ENCODE measurements at places on chromosomes 11 and 22. TPM values are rescaled to one million over a fixed set of nuclear protein-coding genes. Genes with fewer than 3 reads are reported as not detected.

Gene ACCS
- total RNA-seq, result 63.0 TPM

DNA sequence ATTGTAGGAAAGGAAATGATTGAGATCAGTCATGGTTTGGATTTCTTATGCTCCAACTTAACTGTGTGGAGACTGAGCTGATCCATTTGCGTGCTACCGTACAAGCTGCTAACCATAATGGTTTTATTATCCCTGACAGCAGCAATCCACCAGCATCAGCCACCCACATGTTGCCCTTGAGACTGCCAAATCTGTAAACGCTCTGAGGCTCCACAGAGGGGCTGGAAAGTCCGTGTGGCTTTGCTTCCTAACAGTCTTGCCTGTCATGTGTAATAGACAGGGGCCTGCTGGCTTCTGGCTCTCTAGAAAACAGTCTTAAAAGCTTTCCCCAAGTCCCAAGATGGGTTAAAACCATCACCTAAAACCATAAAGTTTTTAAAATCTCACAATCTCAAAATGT is 30.1 kb downstream of the ATG16L2 start:
- no peak overlapping the region for H3K4me3 ChIP-seq
- H3K27ac ChIP-seq, result no peak overlapping the region
- H3K27me3 ChIP-seq, result no peaks in the 10 kb centered on the region
- no peak for DNase-seq
- H3K4me1 ChIP-seq, result no peaks in the 10 kb centered on the region
- no peaks in the 10 kb centered on the region for H3K36me3 ChIP-seq

Gene NUP98
- total RNA-seq, result 211 TPM

- H3K4me1 ChIP-seq, result no peaks in the 10 kb centered on the region
- DNase-seq, result no peak
- no peak overlapping the region for H3K27ac ChIP-seq
- no peaks in the 10 kb centered on the region for H3K27me3 ChIP-seq
Observed at GRCh38 chr22:30129636-30130035, 49.4 kb downstream of the HORMAD2 start.

DNA sequence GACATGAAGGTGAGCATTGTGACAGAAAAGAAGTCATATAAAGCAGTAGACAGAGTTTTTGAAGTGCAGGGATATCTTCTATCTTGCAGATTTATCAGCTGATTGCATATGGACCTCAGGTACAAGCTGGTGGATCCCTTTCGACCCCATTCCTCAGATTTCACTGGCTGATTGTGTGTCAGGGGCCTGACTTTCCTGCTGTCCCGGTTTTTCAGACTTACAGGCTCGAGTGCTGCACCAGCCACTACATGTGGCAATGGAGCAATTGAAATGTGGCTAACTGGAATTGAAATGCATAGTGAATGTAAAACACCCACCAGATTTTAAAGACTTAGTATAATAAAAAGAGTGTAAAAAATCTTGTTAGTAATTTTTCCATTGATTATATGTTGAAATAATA is 50.3 kb downstream of the CLMP start:
- no peaks in the 10 kb centered on the region for H3K4me1 ChIP-seq
- H3K27ac ChIP-seq, result no peak overlapping the region
- no peak overlapping the region for H3K4me3 ChIP-seq
- no peaks in the 10 kb centered on the region for H3K27me3 ChIP-seq
- H3K36me3 ChIP-seq, result no peaks in the 10 kb centered on the region

Gene MMP7
- total RNA-seq, result not detected

DNA sequence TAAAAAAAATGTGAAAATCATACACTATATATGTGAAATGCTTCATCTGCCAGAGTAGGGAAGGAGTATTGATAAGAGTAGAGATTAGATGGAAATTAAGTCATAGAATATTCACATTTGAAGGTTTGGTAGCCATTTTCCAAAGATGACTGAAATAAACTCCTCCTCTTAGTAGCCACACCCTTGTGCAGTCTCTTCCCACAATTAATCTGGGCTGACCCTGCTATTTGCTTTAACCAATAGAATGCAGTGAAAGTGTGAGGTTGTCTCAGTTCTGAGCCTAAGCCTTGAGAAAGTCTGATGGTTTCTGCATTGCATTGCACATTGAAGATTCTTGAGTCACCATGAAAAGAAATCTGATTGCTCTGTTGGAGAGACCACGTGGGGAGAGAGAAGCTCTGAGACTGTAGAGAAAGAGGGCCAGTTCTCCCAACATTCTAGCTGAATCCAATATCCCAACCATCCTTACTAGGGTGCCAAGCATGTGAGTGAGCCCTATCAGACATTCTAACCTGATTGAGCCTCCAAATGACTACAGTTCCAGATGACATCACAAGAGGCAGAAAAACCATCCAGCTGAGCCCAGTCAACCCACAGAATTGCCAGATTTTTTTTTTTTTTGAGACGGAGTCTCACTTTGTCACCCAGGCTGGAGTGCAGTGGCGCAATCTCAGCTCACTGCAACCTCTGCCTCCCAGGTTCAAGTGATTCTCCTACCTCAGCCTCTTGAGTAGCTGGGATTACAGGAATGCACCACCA is 29.4 kb upstream of the CAPRIN1 start:
- H3K4me3 ChIP-seq, result no peak overlapping the region
- no peak overlapping the region for H3K27ac ChIP-seq
- H3K36me3 ChIP-seq, result no peaks in the 10 kb centered on the region
- no peaks in the 10 kb centered on the region for H3K27me3 ChIP-seq
- no peaks in the 10 kb centered on the region for H3K4me1 ChIP-seq

- DNase-seq, result no peak
- H3K4me1 ChIP-seq, result peaks cover 64% of the 10 kb centered on the region
- peak overlapping the region; percentile 55 for H3K27ac ChIP-seq
- no peaks in the 10 kb centered on the region for H3K27me3 ChIP-seq
- no peak overlapping the region for H3K4me3 ChIP-seq
Observed at GRCh38 chr22:29310065-29310862, 3.8 kb downstream of the GAS2L1 start.

DNA sequence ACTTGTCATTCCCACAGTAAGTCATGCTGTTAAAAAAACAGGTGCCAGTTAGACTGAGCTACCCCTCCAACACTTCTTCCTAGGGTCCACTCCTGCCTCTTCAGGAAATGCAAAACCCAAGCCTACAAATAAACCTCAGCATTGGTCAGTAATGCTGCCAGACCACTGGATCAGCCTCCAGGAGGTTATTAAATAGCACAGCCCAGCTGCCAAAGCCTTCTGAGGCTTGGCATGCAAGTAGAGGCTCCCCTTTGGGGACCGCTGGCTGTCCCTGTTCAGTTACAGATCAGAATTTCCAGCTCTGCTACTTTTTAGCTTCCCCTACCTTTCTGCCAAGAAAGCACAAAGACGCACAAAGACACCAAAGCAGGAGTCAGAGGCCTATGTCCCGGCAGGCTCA is 33.3 kb downstream of the ABTB2 start:
- peaks cover 16% of the 10 kb centered on the region for H3K4me1 ChIP-seq
- H3K27me3 ChIP-seq, result no peaks in the 10 kb centered on the region
- no peak overlapping the region for H3K4me3 ChIP-seq
- no peak for DNase-seq
- no peak overlapping the region for H3K27ac ChIP-seq

Gene FBLN1
- 32.4 TPM for total RNA-seq

Gene HINFP
- total RNA-seq, result 58.7 TPM

- H3K36me3 ChIP-seq, result no peaks in the 10 kb centered on the region
- H3K4me3 ChIP-seq, result no peak overlapping the region
- DNase-seq, result no peak
- H3K27me3 ChIP-seq, result no peaks in the 10 kb centered on the region
- H3K27ac ChIP-seq, result no peak overlapping the region
Observed at GRCh38 chr11:130211144-130211543, 51.6 kb downstream of the ST14 start.

DNA sequence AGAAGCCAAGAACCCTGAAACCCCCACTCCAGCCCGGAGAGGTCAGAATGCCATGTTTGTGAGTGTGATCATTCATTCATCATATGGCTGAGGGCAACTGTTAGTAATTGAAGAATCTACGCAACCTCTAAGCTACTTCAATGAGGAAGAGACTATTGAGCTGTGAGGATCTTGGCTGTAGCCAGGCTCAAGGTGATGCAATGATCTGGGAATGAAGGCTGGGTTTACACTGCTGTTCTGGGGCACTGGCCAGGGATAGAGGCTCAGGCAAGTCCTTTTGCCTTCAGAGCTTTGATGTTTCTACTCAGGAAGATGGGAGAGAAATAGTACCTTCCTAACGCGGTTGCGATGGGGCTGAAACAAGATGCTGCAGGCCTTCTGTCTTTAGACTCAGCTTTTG is 12.9 kb downstream of the CRYBB2 start:
- no peaks in the 10 kb centered on the region for H3K27me3 ChIP-seq
- no peak for DNase-seq
- H3K27ac ChIP-seq, result no peak overlapping the region
- H3K4me3 ChIP-seq, result no peak overlapping the region
- no peaks in the 10 kb centered on the region for H3K36me3 ChIP-seq

- H3K4me3 ChIP-seq, result peak overlapping the region; percentile 80
- H3K27ac ChIP-seq, result peak overlapping the region; percentile 86
- no peaks in the 10 kb centered on the region for H3K36me3 ChIP-seq
- H3K4me1 ChIP-seq, result peaks cover 17% of the 10 kb centered on the region
- no peaks in the 10 kb centered on the region for H3K27me3 ChIP-seq
Observed at GRCh38 chr11:62664405-62665074, 470 bp downstream of the C11orf98 start.

DNA sequence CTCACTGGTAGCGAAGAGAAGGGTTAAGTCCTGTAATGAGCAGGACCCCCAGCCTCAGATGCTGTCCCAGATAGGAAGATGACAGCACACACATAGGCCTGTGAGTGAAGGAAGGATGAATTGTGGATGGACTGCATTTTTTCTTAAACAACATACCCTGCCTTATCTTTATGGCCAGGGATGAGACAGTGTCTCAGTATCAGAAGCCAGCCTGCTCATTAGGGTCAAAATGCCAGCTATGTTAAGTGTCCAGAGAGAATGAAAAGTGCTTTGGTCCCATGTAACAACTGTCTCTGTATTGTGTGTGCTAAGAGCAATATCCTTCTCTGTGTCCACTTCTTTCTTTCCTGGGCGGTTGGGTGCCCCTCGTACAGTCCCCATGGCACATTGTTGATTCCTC is 30.2 kb downstream of the PPFIBP2 start:
- H3K36me3 ChIP-seq, result no peaks in the 10 kb centered on the region
- no peaks in the 10 kb centered on the region for H3K4me1 ChIP-seq
- H3K27me3 ChIP-seq, result no peaks in the 10 kb centered on the region
- no peak for DNase-seq
- no peak overlapping the region for H3K4me3 ChIP-seq

GRCh38 chr22:39242595-39243438 is 2.0 kb downstream of the PDGFB start:
- H3K4me3 ChIP-seq, result peak overlapping the region; percentile 53
- no peaks in the 10 kb centered on the region for H3K27me3 ChIP-seq
- H3K36me3 ChIP-seq, result no peaks in the 10 kb centered on the region
- no peak for DNase-seq

DNA sequence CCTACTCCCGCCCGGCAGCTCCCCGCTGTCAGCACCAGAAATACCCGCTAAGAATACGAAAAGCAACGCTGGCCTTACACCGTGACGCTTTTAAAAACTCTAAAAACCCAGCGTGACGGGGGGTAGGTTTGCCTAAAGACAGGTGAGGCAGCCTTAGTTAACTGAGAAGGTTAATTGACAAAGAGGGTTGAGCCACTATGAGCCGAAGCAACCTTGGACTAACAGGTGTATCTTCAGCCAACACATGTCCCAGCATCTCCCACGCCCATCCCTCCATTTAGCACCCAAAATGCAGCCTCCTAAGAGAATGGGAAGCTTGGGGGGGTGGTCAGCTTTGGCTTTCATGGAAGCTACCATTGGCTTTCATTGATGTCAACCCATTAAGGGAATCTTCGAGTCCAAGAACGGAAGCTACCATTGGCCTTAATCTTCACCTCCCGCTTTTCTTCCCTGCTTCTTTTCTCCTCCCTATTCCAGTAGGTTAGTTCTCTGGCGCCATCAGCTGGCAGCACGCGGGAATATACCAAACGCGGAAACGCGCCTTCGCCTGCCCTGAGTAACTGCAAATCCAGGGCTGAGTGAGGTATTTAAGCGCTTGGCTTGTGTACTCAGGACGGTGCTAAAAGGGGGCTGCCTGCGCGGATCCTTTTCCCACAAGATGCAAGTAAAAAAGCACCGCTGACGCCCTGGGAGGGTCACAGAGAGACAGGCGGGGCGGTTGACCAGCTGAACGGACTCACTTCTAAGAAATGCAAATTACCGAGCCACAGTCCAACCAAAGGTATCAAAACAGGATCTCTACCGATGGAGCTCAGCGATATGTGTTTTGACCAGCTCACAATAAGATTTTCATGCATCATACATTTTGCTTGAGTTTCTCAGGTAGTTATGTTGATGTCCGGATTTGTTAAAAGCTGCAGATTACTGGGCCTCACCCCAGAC is 38.5 kb upstream of the GLYATL1 start:
- peaks cover 3% of the 10 kb centered on the region for H3K4me1 ChIP-seq
- no peaks in the 10 kb centered on the region for H3K27me3 ChIP-seq
- H3K27ac ChIP-seq, result no peak overlapping the region
- peak overlapping the region; percentile 26 for H3K4me3 ChIP-seq
- H3K36me3 ChIP-seq, result no peaks in the 10 kb centered on the region

DNA sequence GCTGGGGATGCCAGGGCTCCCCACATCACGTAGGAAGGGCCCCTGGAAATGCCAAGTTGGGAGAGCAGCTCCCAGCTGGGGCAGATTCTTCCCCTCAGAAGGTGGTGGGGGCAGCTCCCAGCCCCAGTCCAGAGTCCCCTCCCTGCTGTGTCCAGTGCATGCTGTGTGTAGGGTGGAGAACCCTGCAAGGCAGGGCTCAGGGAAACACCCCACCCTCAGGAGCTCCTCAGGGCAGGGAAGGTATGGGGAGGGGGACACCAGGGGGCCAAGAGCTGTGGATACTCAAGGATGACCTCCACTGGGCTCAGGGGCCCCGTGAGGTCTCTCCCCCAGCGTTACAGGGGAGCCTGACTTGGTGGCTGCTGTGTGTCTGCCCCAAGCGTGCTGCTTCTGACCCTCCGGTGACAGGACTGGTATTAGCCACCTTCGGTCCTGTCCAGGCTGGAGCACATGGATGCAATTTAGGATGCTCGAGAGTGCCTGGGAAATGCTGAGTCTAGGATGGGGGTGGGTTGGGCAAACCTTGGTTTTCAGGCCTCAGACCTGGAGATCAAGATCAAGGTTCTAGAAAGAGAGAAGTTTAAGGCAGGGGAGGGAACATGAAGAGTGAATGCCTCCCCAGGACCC is 16.1 kb upstream of the CABP7 start:
- no peak for DNase-seq
- H3K27me3 ChIP-seq, result no peaks in the 10 kb centered on the region
- peaks cover 6% of the 10 kb centered on the region for H3K4me1 ChIP-seq
- no peaks in the 10 kb centered on the region for H3K36me3 ChIP-seq

GRCh38 chr11:68827733-68828132 is 14.0 kb downstream of the CPT1A start:
- no peak overlapping the region for H3K27ac ChIP-seq
- peaks cover 37% of the 10 kb centered on the region for H3K4me1 ChIP-seq
- no peaks in the 10 kb centered on the region for H3K27me3 ChIP-seq

Data from testis (tissue), 5 donors.